ENCODE measurements at places on chromosomes 13 and 19. TPM values are rescaled to one million over a fixed set of nuclear protein-coding genes. Genes with fewer than 3 reads are reported as not detected.

Gene SPACA4
- under 0.01 TPM for total RNA-seq

Gene NLRP4
- total RNA-seq, result not detected

Gene ZNF283
- total RNA-seq, result 9.1 TPM

Gene FCAR
- total RNA-seq, result not detected

Gene GPR12
- total RNA-seq, result not detected

Gene SNRNP70
- 74.5 TPM for total RNA-seq

Gene CLDND2
- not detected for total RNA-seq

Gene ZNF93
- 2.7 TPM for total RNA-seq
